ENCODE measurements at places on chromosomes 1 and 21.

GRCh38 chr1:71196685-71197084 lies 115.8 kb upstream of the ZRANB2 start:
- DNase-seq, result no peak

DNA sequence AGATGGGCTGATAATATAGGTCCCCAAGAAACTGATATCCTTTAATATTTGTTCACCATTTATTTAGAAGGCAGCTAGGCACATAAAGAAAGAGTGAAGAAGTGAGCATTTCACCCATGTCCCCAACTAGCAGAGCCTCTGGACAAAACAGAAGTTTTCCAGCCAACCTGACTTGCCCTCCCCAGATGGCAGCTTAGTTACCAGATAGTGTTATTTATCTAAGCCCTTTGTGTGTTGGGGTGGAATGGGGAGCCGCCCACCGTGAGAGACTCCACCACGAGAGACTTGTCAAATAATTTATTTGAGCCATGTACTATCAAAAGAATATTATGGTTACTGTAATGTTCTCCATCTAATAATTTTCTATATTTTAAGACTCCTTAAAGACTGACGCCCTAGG lies 54.9 kb upstream of the C1orf198 start:
- DNase-seq, result no peak

- DNase-seq, result no peak
These were observed 6.7 kb upstream of the SH2D2A start for GRCh38 chr1:156823210-156823790.

DNA sequence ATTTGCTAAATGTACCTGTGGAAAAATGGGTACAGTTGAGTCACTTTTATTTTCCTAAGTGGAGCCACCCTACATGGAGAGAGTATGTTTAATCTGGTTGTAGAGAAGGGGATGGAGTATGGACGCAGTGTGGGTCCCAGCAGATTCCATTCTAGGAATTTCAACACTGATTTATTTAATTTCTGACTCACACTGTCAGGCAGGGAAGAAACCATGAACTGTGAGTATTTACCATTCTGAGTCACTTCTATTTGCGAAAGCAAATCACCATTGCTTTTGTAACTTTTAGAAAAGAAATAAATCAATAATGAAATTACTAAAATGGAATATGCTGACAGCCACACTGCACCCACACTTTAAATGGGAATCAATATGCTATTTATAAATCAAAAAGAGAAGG lies 339.0 kb downstream of the DSCAM start:
- no peak for DNase-seq

- no peak for DNase-seq
These were observed 484.7 kb upstream of the C1orf87 start for GRCh38 chr1:60558236-60558635.

DNA sequence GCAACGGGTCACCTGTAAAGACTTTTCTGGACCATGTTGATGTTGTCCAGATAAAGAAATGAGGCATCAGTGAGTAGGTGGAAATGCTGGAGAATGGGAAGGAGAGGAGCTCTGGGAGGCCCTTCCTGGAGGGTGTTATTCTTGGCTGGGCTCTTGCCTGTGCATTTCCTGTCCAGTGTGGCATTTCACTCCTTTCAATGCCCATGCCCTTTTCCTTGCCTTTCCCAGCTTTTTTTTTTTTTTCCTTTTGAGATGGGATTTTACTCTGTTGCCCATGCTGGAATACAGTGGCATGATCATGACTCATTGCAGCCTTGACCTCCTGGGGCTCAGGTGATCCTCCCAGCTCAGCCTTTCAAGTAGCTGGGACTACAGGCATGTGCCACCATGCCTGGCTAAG lies 11.8 kb downstream of the NOS1AP start:
- DNase-seq, result no peak

- DNase-seq, result no peak
These were observed 145.6 kb downstream of the HUNK start for GRCh38 chr21:32018381-32018780.

GRCh38 chr1:201982082-201982622 lies 296 bp upstream of the RNPEP start:
- no peak for DNase-seq

- DNase-seq, result no peak
These were observed 63.2 kb downstream of the IER5 start for GRCh38 chr1:181151378-181152326.

DNA sequence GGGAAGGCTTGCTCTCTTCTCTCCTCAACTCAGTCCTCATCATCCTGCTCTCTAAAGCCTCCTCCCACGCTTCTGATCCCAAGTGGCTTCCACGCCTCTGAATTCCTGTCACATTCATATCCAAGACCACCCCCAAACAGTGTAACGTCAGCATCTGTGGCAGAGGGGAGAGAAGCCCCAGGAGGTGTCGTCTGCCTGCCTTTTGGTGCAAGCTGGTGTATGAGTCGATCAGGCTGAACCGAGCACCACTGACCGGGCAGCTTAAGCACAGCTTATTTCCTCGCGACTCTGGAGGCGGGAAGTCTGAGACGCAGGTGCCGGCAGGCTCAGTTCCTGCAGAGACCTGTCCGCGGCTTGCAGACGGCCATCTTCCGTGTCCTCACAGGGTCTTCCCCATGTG lies 123.8 kb upstream of the RAB4A start:
- DNase-seq, result no peak

- no peak for DNase-seq
These were observed 211.5 kb downstream of the KCNJ6 start for GRCh38 chr21:37704751-37705150.

DNA sequence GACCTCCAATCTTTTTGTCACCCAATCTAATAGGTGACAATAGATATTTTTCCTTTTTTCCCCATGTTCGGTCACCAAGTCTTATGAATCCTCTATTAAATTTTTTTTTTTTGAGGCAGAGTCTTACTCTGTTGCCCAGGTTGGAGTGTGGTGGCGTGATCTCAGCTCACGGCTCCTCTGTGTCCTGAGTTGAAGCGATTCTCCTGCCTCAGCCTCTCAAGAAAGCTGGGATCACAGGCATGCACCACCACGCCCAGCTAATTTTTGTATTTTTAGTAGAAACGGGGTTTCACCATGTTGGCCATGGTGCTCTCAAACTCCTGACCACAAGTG lies 42.5 kb upstream of the MTF1 start:
- no peak for DNase-seq

DNA sequence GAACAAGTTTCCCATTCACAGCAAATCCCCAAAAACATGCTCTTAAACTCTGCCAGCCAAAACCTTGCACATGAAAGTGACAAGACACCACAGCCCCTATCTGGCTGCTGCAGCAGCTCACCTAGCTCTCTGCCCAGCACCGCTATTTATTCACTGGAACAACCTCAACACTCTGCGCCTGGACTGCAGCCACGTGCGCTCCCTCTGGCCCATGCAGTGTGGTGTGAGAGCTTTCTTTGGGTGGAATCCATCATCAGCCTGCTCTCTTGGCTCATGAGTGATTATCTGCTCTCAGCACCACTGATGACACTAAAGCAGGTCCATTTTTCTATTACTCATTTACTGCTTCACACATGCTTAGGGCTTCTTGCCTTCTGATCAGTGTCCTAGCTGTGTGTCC lies 11.4 kb downstream of the KCNJ6 start:
- DNase-seq, result no peak

GRCh38 chr1:23167353-23168078 lies 1.1 kb downstream of the LUZP1 start:
- DNase-seq, result peak; percentile 75

DNA sequence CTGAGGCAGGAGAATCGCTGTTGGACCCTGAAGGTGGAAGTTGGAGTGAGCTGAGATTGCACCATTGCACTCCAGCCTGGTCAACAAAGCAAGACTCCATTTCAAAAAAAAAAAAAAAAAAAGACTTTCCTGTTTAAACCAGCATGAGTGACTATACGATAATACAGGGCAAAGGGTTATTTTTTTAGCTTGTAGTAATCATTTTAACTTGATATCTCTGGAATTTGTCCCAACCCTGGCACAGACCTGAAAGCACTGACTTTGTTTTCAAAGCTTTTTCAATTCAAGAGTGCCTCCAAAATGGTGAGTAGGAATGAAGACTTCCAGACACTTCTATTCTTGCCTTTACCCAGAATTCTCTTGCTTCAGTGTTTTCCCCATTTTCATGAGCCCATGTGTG lies 4.4 kb upstream of the TMCO2 start:
- DNase-seq, result no peak

- DNase-seq, result no peak
These were observed 69.2 kb downstream of the MATN1 start for GRCh38 chr1:30654188-30654587.

DNA sequence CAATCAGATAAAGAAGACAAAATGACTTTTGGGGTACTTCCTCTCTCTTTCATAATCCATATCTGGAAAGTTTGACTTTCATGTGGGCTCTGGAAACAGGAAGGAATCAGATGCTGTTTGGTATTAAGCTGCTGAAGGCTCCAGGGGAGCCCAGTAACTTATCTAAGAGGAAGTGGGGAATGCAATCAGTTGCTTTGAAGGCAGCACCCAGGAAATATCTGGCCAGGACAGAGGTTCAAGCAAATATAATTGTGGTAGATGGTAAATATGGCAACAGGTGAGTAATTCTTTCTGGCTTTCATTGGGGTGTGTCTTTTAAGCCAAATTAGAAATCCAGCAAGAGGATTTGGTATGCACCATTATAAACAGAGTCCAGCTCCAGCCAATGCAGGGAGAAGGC lies 44.4 kb downstream of the COLGALT2 start:
- no peak for DNase-seq

- no peak for DNase-seq
These were observed 40.6 kb downstream of the ST6GALNAC3 start for GRCh38 chr1:76115171-76115570.
